ENCODE measurements at places on chromosomes 4 and X.

DNA sequence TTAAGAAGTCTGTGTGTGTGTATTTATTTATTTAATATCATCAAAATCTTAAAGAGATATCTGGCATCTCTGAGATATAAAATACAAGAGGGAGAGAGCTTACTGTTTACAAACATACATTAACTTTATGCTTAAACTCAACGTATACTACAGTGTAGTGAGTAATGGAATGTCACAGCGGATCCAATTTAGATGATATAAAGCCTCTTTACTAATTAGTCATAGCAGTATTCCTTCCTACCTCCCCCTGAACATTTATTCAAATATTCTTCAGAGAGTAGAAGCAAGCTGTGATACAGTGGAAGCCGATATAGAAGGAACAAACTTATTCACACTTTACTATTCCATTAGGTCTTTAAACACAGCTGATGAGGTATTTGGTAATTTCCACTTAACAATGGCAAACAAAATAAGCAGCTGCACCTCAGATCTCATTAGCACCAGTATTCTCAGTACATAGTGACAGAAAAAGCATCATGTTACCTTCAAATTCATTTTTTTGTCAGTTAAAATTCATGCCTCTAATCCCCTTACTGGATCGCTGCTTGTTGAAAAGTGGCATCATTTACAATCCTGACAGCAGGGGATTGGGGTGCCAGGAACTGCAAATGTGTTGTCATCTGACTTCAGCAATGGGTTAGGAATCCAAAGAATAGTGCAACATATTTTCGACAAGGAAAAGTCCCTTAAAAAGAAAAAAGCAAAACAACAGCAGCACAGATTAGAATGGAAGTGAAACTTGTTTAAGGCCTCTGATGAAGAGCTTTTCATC lies 658.7 kb upstream of the EPHA5 start:
- DNase-seq, result no peak

DNA sequence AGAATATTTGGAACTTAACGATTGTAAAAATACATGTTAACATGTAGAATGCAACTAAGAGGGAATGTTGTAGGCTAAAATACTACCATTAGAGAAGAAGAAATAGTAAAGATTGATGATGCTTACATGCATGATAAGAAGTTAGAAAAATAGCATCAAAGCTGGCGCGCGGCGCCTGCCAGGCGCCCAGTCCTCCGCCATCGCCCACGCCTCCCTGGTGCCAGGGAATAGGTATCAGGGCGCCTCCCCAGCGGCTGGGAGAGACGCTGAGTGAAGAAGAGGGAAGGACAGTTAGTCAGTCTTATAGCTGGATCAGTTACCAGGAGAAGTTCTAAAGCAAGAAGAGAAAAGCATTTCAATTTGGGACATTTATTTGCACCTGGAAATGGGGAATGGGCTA lies 36.0 kb downstream of the NSUN7 start:
- no peak for DNase-seq

DNA sequence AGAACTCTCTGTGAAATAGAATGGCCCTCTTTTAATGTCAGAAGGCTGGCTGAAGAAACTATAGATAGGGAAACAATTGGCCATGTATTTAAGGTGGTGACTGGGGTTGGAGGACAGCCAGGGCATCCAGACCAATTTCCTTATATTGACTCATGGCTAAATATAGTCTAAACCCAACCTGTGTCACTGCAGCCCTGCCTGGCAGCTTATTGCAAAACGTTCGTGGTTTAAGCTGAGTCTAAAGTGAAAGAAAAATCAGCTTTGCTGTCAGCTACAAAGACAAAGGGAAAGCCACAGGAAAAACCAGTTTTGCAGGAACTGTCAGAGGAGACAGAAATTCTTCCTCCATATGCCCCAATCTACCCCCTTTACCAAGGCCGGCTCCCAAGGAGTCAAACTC lies 902.8 kb upstream of the NDST4 start:
- DNase-seq, result no peak

- no peak for DNase-seq
These were observed 31.0 kb downstream of the ALPK1 start for GRCh38 chr4:112327965-112328733.

- no peak for DNase-seq
These were observed 204.7 kb downstream of the SPRY1 start for GRCh38 chr4:123600987-123601904.

DNA sequence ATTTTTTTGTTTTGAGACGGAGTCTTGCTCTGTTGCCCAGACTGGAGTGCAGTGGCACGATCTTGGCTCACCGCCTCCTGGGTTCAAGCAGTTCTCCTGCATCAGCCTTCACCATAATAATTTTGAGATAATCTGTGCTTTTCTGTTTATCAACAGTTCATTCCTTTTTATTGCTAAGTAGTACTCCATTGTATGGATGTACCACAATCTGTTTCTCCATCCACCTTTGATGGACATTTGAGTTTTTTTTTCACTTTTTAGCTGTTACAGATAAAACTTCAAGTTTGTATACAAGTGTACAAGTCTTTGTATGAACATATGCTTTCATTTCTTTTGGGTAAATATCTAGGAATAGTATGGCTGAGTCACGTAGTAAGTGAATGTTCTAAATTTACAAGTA lies 9.0 kb downstream of the FUNDC2 start:
- no peak for DNase-seq

- no peak for DNase-seq
These were observed 49.8 kb downstream of the FNIP2 start for GRCh38 chr4:158818560-158819140.

- DNase-seq, result no peak
These were observed 131.8 kb upstream of the TMLHE start for GRCh38 chrX:155744534-155744933.

GRCh38 chr4:153140294-153140693 lies 63.9 kb upstream of the TRIM2 start:
- DNase-seq, result peak; percentile 28

GRCh38 chrX:43530837-43531236 lies 125.3 kb upstream of the MAOA start:
- DNase-seq, result no peak

DNA sequence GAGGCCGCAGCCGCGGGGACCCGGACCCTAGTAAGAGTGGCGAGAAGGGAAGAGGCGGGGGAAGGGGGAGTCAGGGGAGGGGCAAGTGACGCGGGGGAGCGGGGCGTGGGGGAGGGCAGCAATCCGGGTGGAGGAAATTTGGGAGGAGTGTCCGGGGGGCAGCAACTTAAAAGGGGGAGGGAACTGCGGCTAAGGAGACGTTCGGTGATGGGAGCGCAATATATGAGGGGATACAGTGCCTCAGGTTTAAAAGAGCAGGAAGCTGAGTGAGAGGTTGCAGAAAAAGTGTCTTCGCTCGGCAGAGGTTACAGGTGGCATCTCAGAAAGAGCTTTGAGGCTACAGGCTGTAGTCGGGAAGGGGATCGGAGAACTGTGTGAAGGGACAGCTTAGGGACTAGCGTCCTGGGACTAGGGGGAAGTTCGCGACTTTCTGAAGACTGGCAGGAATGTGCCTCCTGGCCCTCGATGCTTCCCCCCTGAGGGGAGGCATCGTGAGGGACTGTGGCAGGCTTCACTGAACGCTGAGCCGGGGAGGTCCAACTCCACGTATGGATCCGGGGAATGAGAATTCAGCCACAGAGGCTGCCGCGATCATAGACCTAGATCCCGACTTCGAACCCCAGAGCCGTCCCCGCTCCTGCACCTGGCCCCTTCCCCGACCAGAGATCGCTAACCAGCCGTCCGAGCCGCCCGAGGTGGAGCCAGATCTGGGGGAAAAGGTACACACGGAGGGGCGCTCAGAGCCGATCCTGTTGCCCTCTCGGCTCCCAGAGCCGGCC lies 519 bp downstream of the FOXO4 start:
- DNase-seq, result peak; percentile 23

- no peak for DNase-seq
These were observed 3.4 kb upstream of the HOPX start for GRCh38 chr4:56684320-56685050.

GRCh38 chrX:24030597-24030996 lies 3.6 kb upstream of the KLHL15 start:
- DNase-seq, result no peak

GRCh38 chr4:138051157-138051556 lies 191.0 kb downstream of the SLC7A11 start:
- no peak for DNase-seq

DNA sequence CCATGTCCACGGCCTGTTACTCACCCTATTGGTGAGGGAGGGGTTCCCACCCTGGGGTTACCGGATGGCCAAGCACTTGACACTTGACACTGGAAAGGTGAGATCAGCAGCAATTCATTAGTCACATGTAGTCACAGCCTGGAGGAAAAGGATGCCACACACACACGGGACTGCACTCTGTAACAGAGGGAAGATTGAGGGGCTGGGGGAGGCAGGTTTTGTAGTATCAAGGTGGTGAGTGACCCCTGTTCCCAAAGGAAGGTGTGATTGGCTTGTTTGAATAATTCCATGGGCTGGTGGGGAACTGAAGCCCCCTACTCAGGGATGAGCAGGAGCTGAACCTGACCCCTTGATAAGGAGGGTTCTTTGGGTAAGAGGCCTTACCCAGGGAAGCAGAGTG lies 96.0 kb upstream of the HELT start:
- no peak for DNase-seq

GRCh38 chrX:47186096-47186740 lies 7.4 kb upstream of the UBA1 start:
- DNase-seq, result no peak

Measured in glutamatergic neuron (in vitro differentiated cells).